AG10803 (cell line): ENCODE measurements at places on chromosomes 4 and X.

DNA sequence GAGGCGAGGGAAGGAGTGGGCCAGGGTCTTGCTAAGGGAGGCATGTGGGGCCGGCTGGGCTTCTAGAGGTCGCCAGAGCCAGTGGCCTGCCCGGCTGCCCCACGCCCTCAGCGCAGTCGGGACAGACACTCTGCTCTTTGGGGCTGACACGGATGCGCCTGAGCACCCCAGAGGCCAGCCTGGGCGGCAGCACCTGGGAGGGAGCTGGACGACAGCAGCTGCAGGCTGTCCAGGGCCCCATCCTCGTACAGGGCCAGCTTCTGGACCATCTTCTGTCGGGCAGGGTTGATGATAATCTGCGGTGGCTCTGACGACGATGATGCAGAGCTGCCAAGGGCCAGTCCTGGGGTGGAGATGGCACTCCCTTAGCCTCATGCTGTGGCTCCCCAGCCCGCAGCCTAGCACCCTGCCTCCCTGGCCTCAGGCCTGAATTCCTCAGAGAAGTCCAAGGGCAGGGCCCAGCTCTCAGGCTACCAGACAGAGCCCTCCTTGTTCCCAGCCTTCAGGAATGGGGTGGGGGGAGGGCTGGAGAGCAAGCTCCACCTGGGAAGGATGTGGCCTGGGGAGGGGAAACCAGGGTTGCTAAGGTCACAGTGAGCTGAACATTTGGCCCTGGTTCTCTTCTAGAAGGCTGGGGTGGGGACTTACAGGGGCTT is 7.2 kb downstream of the IRAK1 start:
- peak; percentile 26 for DNase-seq

- no peak for DNase-seq
Observed at GRCh38 chrX:43225626-43226328, 430.3 kb upstream of the MAOA start.

- DNase-seq, result peak; percentile 84
Observed at GRCh38 chrX:43654431-43655150, 1.5 kb upstream of the MAOA start.

- no peak for DNase-seq
Observed at GRCh38 chr4:101065346-101065745, 282.0 kb downstream of the PPP3CA start.

- peak; percentile 1 for DNase-seq
Observed at GRCh38 chr4:177275999-177276398, 33.7 kb upstream of the NEIL3 start.

DNA sequence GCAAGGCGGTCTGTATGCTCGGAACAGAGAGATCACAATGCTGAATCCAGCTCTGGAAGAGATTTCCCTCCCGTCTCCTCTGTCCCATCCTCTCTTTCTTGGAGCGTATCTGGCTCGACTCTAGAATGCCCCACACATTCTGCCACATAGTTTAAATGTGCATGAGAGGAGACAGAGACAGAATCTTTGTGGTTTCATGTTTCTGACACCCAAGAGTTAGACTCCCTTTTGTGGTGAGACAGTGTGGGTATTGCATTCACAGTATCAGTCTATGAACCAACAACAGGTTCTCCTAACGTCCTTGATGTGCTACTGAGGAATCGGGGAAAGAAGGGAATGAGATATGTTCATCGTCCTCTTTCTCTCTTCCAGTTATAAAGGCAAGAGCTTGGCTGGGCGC is 25.3 kb downstream of the FAM47E start:
- DNase-seq, result no peak

- DNase-seq, result peak; percentile 3
Observed at GRCh38 chr4:83716874-83717273, 181.0 kb downstream of the GPAT3 start.

GRCh38 chr4:2261110-2261852 is 628 bp downstream of the MXD4 start:
- DNase-seq, result peak; percentile 53

GRCh38 chrX:66051980-66052379 is 12.1 kb upstream of the VSIG4 start:
- no peak for DNase-seq

- no peak for DNase-seq
Observed at GRCh38 chr4:171956678-171957077, 143.5 kb downstream of the GALNTL6 start.

DNA sequence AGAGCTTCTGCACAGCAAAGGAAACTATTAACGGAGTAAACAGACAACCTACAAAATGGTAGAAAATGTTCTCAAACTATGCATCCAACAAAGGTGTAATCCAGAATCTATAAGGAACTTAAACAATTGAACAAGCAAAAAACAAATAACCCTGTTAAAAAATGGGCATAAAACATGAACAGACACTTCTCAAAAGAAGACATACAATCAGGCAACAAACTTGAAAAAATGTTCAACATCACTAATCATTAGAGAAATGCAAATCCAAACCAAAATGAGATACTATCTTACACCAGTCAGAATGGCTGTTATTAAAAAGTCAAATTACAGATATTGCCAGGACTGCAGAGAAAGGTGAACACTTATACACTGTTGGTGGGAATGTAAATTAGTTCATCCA is 309.6 kb upstream of the KLF3 start:
- DNase-seq, result no peak

- no peak for DNase-seq
Observed at GRCh38 chrX:11531226-11531625, 134.5 kb downstream of the ARHGAP6 start.

- peak; percentile 24 for DNase-seq
Observed at GRCh38 chr4:54090804-54091623, 8.9 kb upstream of the GSX2 start.

DNA sequence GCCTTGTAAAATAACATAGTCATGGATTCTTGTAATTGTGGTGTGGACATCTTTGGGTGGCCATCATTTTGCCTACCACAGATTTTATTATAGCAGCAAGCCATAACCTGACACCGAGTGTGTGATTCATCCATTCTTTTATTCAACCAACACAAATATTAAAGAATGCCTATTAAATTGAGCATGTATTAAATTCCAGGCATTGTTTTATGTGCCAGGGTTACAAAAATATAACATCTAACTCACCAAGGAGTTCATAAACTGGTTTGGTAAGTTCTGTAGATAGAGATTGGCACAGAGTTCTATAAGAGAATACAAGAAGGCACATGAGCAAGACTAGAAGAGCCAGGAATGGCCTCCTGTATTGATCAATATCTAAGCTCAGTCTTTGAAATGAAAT is 18.0 kb downstream of the NBDY start:
- DNase-seq, result no peak

DNA sequence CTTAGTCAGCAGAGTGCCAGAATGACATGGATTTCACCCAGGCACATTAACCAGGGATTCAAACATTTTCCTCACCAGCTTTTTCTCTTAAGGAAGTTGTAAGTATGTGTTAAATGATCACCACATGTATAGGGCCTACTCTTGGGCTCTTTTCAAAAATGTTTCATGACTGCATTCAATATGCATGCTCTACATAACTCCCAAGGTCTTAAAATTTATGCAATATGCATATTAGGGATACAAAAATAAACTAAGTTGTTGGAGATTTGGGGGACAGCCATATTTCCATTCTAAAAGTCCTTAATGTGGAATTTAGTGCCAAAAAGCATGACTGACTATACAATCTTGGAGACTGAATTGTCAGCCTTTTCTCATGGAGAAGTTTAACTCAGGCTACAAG is 25.0 kb upstream of the TRPC5OS start:
- DNase-seq, result peak; percentile 39

GRCh38 chr4:83009529-83009928 is 1.1 kb downstream of the LIN54 start:
- DNase-seq, result peak; percentile 24

DNA sequence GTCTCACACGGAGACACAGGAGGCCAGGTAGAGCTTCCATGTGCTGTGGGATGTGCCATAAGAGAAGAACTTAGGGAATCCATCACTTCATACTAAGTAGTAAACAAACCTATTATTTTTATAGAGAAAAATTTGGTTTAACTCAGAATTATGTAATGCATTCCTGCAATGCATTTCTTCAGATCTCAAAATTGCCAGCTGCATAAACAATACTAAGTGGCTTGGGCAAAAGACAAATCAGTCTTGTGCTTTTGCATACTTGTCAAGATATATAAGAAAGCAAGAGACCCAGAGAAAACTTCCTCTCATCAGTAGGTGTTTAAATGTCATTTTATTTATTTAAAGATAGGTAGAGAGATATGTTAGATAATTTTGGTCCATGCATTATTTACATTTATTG is 382.1 kb upstream of the CTSO start:
- DNase-seq, result peak; percentile 33

GRCh38 chr4:169080981-169081380 is 70.9 kb upstream of the CBR4 start:
- peak; percentile 54 for DNase-seq

GRCh38 chrX:40570346-40571093 is 10.2 kb upstream of the ATP6AP2 start:
- DNase-seq, result no peak

- DNase-seq, result no peak
Observed at GRCh38 chrX:24837966-24838365, 144.2 kb downstream of the POLA1 start.

- no peak for DNase-seq
Observed at GRCh38 chr4:757111-757510, 51.5 kb downstream of the PCGF3 start.

DNA sequence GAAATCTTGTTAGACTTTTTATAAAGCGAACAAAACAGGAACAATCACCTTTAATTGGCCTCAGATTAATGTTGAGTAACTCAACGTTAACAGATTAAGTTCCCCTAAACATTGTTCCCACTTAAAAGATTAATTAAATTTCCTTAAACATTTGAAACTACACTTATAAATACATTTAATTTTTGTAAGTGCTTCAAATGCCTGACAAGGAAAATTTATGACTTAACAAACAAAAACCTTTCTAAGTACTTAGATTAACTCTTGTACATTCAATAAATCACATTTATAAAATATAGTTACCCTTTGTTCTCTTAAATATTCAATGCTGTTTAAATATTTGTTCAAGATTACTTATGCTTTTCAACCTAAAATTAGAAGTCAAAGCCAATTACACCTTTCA is 39.4 kb upstream of the OCIAD2 start:
- no peak for DNase-seq

- no peak for DNase-seq
Observed at GRCh38 chrX:39631276-39632229, 466.2 kb downstream of the BCOR start.

GRCh38 chrX:9913146-9913433 is 54.1 kb upstream of the CLDN34 start:
- no peak for DNase-seq

DNA sequence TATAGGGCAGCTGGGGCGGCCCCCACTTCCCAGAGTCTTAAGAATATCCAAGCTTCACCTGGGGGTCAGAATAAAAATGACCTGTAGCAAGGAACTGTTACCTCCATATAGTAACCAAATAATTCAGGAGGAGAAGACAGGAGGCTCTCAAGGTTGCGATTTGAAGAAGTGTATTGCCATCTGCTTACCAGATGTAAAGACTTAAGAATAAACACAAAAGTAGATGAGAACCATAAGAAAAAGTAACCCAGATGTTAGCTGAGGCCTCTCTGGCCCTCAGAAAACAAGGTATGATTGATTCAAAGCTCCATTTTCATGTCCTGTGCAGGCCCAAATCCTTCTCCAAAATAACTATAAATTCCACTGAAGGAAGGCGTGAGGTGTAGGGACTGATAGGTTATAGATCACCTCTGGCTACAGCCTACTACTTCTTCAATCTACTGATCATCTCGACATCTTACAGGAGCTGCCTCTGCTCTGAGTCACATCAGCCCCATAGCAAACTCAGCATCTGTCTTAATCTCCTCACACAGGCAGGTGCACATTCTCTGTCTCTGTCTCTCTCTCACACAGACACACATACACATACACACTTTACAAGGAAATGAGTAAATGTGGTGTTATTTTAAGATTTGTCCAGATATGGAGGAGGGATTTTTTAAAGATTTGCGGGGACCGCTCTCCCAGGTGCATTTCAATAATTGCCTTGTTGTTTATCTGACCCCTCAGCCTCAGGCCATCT is 193.9 kb upstream of the EDNRA start:
- DNase-seq, result no peak

- DNase-seq, result no peak
Observed at GRCh38 chr4:82811838-82812341, 13.3 kb upstream of the SCD5 start.

- no peak for DNase-seq
Observed at GRCh38 chr4:48190839-48191238, 56.8 kb upstream of the TXK start.

- no peak for DNase-seq
Observed at GRCh38 chrX:129622757-129623301, 31.9 kb downstream of the APLN start.

- no peak for DNase-seq
Observed at GRCh38 chr4:10622728-10623127, 61.8 kb downstream of the CLNK start.

DNA sequence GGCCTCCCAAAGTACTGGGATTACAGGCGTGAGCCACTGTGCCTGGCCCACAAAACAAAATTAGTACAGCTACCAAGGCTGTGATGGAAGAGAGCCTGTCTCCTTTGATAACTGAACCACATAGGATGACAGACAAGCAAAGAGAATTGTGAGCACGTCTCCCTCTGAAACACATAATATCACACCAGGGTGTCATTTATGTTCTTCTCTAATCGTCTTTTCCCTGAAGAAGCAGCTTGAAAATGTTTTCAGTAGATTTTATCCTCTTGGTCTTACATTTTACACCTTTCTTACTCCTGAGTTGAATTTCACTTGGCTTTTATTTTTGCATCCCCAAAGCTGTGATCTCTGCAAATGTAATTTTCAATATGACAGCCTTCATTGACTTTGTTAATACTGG is 67.8 kb downstream of the TENM3 start:
- no peak for DNase-seq

GRCh38 chr4:181525634-181526033 is 717.6 kb upstream of the TENM3 start:
- DNase-seq, result no peak

DNA sequence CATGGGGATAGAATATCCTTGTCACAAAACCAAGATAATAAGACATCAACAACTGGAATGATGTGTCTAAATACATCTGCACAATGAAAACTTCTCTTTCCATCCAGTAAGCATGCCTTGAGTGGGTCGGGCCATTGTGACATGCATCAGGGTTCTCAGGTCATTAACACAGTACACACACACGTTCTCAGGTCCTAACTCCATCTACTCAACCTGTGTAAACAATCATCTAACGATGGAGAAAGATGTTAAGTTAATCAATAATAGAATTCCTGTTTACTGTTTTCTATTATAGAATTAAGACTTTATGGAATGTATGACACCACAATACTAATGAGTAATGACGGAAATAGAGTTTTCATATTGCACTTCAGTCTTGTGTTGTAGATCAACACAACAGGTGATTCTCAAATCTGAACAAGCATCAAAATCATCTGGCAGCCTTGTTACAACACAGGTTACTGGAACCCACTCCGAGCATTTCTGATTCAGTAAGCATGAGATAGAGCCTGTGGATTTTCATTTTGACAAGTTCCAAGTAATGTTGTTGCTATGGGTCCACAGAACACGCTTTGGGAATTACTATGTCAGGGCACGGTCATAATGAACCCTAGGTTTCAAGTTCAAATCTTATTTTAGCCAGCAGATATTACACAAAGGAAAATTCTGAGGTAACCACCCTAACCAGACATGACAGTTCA is 315.8 kb upstream of the TEX13C start:
- no peak for DNase-seq
